ENCODE measurements at places on chromosomes 2 and 18.

DNA sequence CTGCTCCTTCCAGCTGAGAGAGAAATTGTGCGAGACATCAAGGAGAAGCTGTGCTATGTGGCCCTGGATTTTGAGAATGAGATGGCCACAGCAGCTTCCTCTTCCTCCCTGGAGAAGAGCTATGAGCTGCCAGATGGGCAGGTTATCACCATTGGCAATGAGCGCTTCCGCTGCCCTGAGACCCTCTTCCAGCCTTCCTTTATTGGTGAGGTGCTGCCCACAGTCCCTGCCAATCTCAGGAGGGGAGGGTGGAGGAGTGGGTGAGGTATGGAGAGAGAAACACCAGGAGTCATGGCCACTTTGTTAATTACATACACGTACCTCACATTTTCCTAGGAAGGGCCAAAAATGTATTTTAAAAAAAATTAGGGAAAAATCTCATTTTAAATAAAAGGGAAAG, 12.0 kb upstream of the DGUOK start:
- no peak for DNase-seq

- no peak for DNase-seq
Observed at GRCh38 chr2:47091118-47091517, 64.0 kb downstream of the STPG4 start.

DNA sequence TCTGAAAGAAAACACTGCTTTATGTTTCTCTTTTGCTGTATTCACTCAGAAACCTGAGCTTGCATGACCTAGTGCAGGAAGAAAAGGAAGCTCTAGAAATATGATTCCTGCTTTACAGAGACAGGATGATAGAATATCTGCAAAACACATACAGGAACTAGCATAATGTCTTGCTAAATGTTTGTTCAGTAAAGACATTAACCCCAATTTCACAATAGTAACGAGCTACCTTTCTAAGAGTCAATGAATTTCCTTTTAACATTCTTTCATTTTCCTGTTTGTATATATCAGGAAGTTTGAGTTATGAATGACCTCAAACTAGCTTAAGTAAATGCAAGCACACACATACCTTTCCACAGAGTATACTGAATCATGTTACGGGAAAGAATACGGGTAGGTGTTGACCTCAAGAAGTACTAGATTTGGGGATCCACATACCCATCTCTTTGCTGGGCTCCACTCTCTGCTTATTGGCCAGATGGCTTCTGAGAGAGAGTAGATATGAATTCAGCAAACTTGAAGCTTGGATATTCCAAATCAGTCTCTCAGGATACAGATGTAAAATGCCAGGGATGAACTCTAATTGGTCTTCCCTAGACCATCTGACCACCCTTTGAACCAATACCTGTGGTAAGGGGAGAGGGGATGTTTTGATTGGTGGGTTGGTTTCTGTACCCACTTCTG, 18.2 kb upstream of the ACSL3 start:
- no peak for DNase-seq

DNA sequence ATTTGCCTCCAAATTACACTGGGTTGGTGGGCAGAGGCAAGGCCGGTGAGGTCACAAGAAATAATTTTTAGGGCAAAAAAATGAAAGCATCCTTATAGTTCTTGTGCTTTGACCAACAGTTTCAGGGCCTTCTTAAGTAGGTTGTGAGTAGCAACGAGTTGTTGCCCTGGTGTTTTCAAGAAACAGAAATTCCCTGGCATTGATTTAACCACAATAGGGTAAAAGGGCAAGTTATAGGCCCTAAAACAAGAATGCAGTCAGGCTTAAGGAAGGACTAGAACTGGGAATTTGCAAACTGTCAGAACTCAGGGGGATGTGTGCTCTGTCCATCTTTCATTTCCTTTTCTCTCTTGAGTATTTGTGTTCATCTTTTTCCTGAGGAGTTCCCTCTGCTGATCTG, 46.1 kb upstream of the STPG4 start:
- no peak for DNase-seq

DNA sequence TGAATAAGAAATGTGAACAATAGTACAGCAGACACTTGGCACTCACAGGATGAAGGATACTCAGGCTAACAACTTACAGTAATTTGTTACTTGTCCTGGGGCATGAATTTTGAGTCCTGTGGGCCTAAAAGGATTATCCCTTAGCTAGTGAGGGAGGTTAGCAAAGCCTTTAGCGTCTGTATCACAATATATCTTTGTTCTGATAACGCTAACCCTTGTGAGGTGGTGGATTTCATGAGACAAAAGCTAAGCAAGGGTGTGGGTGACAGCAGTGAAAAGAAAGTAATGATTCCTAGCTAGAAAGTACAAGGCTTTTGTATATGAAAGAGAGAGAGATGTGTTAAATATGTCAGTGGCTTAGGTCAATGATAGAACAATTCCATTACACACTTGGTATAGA, 46.8 kb upstream of the TTC21B start:
- DNase-seq, result no peak

DNA sequence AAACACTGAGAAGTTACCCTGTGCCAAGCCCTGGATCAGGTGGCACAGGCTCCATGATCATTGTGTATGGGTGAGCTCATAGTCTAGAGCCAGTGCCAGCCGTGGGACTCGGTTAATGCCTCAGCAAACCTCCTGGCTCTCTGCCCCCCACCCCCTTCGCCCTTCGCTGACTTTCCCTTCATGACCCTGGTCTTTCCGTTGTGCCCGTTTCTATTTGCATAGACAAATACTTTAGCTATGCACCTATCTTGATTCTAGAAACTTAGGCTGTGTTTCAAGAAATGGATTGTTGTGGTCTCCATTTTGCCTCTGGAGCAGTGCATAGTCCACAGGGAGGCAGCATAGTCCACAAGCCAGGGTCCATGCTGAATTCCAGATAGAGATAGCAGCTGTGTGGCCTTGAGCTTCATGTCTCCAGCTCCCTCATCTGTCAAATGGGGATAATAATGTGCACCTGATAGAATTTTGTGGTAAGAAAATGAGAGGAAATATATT, 44.8 kb upstream of the KDM3A start:
- no peak for DNase-seq

DNA sequence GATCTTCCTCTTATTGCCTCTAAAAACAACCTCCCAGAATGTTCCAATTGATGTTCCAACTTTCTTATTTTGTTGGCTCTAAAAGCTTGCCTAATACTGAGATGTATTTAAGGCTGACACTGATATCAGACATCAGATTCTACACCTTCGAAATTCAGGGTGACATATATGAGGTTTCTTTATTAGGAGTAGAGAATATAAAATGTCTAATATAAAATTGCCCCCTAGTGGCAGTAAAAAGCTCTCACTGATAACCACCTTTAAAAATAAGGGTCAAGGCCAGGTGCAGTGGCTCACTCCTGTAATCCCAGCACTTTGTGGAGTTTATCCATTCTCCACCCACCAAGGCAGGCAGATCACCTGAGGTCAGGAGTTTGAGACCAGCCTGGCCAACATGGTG, 789.7 kb upstream of the SLC39A10 start:
- no peak for DNase-seq

DNA sequence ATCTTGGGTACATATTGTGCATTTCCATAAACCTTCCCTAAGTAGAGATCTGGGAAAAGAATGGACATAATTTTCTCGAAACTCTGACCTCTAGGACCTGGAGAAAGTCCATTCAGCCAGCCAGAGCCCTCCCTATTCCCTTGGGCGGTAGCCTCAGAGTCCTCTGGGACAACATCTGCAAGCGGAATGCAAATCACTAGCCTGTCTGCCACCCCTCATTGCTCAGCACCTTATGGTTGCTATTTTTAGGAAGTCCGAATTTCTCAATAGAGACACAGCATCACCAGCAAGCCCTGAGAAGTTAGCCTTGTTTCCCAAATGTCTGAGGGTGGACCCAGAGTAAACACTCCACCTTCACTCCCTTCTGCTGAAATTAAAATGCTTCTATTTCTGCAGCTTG, 17.6 kb upstream of the CD28 start:
- no peak for DNase-seq

GRCh38 chr18:5073026-5073944, 123.8 kb downstream of the AKAIN1 start:
- peak; percentile 7 for DNase-seq

- no peak for DNase-seq
Observed at GRCh38 chr2:162478721-162479129, 134.8 kb downstream of the GCA start.
